CD4-positive, CD25-positive, alpha-beta regulatory T cell (primary cell): ENCODE measurements at places on chromosomes 1 and 21. TPM values are rescaled to one million over a fixed set of nuclear protein-coding genes. Genes with fewer than 3 reads are reported as not detected.

- H3K4me1 ChIP-seq: no peaks in the 10 kb centered on the region
- DNase-seq: no peak
- no peaks in the 10 kb centered on the region for H3K27me3 ChIP-seq
- H3K36me3 ChIP-seq: no peaks in the 10 kb centered on the region
- no peak overlapping the region for H3K27ac ChIP-seq
Measured at GRCh38 chr21:42703136-42703908, 49.9 kb downstream of the PDE9A start.

GRCh38 chr1:9181990-9182783 is 52.4 kb upstream of the H6PD start:
- H3K27me3 ChIP-seq: peaks cover 5% of the 10 kb centered on the region
- H3K4me1 ChIP-seq: peaks cover 20% of the 10 kb centered on the region
- no peak for DNase-seq
- no peaks in the 10 kb centered on the region for H3K36me3 ChIP-seq
- no peak overlapping the region for H3K27ac ChIP-seq

GRCh38 chr1:150575072-150575489 is 4.3 kb downstream of the MCL1 start:
- peak overlapping the region; percentile 99 for H3K4me3 ChIP-seq
- no peak for DNase-seq
- H3K27me3 ChIP-seq: no peaks in the 10 kb centered on the region
- H3K27ac ChIP-seq: peak overlapping the region; percentile 82

DNA sequence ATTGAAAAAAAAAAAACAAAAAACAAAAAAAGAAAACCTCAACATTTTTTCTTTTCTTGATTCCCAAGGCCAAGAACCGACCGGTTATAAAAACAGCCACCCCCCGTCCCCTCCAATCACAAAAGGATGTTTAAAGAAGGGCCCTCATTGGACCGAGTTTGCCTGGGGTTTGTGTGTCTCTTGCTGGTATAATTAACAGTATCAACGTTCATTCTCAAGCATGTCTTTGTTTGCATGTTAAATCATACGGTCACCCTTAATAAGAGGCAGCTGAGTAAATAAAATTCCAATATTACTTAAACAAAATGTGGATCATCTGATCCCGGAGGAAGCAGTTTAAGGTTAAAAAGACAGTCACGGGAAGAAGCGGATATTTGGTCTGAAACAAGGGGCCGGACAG is 201.1 kb downstream of the PRDM2 start:
- DNase-seq: no peak
- H3K4me3 ChIP-seq: no peak overlapping the region
- no peak overlapping the region for H3K27ac ChIP-seq
- no peaks in the 10 kb centered on the region for H3K36me3 ChIP-seq

- H3K4me1 ChIP-seq: peaks cover 19% of the 10 kb centered on the region
- peaks cover 56% of the 10 kb centered on the region for H3K27me3 ChIP-seq
- H3K27ac ChIP-seq: no peak overlapping the region
- no peak overlapping the region for H3K4me3 ChIP-seq
Measured at GRCh38 chr1:184388971-184389370, 2.1 kb downstream of the C1orf21 start.

CYYR1 gene
- not detected for total RNA-seq

DNA sequence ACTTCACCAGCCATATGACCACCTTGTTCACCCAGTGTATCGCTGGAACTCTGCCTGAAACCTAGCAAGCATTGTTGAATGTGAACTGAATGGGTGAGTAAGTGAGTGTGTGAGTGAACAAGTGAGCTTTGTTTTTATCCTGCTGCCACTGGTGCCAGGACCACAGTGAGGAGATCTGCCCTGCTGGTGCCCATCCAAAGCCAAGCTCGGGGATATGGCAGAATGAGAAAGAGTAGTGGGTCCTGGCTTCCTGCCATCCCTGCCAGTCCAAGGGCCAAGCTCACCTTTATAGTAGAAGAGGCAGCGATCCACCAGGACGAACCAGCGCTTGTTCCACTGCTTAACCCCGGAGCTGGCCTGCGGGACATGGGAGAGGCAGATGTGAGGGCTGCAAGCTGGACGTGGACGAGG is 53.4 kb upstream of the GOLT1A start:
- H3K27me3 ChIP-seq: no peaks in the 10 kb centered on the region
- no peak overlapping the region for H3K27ac ChIP-seq
- H3K36me3 ChIP-seq: no peaks in the 10 kb centered on the region
- DNase-seq: no peak
- no peaks in the 10 kb centered on the region for H3K4me1 ChIP-seq
- H3K4me3 ChIP-seq: no peak overlapping the region

PYHIN1 gene
- 97.3 TPM for total RNA-seq

DNA sequence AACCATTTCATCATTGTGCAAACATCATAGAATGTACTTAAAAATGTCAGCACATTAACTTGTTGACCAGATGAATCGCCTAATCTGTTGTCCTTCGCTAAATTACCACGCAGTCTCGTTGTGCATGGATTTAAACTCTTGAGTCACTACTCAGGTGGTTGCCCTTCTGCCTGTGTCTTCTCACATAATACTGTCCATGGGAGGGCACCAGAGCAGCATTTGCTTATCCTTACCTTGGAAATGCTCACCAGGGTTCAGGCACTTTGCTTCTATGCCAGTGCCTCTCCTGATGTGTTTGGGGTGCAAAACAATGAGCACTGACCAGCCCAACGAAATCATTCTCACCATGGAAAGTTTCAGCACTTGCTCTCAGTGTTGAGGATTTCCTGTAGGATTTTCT is 559.9 kb downstream of the RWDD3 start:
- no peaks in the 10 kb centered on the region for H3K36me3 ChIP-seq
- DNase-seq: no peak
- H3K27me3 ChIP-seq: no peaks in the 10 kb centered on the region
- no peak overlapping the region for H3K4me3 ChIP-seq
- H3K27ac ChIP-seq: no peak overlapping the region

ACTL8 gene
- total RNA-seq: not detected

- peak overlapping the region; percentile 81 for H3K4me3 ChIP-seq
- no peak for DNase-seq
- H3K27me3 ChIP-seq: no peaks in the 10 kb centered on the region
Measured at GRCh38 chr1:27154469-27154990, 395 bp downstream of the SLC9A1 start.

DNA sequence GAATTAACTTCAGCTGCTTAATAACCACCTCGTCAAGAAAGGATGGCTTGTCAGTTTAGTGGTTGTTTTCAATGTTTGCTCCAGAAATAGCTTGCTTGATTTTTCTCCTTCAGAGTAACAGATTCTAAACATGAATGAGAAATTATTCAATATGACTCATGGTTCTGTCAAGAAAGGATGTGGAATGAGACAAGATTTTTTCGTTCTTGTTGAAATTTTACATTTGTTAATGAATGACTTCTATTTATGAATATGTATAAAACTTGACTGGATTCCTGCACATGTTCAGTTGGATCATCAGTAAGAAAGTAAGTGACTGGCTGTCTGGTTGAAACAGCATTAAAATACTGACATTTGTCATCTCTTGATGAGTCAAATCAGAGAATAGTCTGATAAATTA is 38.3 kb downstream of the IFI44 start:
- no peak overlapping the region for H3K27ac ChIP-seq
- peaks cover 5% of the 10 kb centered on the region for H3K27me3 ChIP-seq
- no peak overlapping the region for H3K4me3 ChIP-seq
- DNase-seq: no peak
- no peaks in the 10 kb centered on the region for H3K36me3 ChIP-seq

AGTRAP gene
- 25.2 TPM for total RNA-seq

- H3K27ac ChIP-seq: no peak overlapping the region
- H3K36me3 ChIP-seq: no peaks in the 10 kb centered on the region
- DNase-seq: no peak
Measured at GRCh38 chr1:164310166-164310565, 248.8 kb upstream of the PBX1 start.

- H3K4me1 ChIP-seq: peaks cover 14% of the 10 kb centered on the region
- H3K36me3 ChIP-seq: no peaks in the 10 kb centered on the region
- no peak overlapping the region for H3K4me3 ChIP-seq
- no peak for DNase-seq
- H3K27ac ChIP-seq: no peak overlapping the region
- H3K27me3 ChIP-seq: peaks cover 1% of the 10 kb centered on the region
Measured at GRCh38 chr1:165423136-165423535, 21.8 kb downstream of the RXRG start.

DNA sequence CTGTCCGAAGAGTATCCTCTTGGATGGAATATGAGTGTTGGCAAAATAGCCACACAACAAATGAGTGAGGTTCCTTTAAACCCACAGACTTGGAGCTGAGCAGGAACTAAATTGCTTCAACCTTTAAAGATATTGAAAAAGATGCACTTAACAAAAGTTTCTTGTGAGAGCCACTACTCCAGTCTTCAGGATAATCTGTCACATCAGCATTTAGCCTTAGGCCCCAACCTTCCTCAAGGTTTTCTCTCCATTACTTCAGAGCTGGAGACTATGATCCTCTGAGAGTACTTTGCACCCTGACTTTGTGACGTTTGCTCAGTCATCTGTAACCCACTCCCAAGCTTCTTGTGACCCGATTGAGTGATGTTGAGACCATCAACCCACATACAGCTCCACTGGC is 212.8 kb downstream of the LRRC40 start:
- H3K36me3 ChIP-seq: no peaks in the 10 kb centered on the region
- no peak for DNase-seq
- no peak overlapping the region for H3K4me3 ChIP-seq
- no peaks in the 10 kb centered on the region for H3K4me1 ChIP-seq

- no peak for DNase-seq
- H3K4me3 ChIP-seq: peak overlapping the region; percentile 99
Measured at GRCh38 chr1:70205071-70205433, 327 bp downstream of the LRRC40 start.

DNA sequence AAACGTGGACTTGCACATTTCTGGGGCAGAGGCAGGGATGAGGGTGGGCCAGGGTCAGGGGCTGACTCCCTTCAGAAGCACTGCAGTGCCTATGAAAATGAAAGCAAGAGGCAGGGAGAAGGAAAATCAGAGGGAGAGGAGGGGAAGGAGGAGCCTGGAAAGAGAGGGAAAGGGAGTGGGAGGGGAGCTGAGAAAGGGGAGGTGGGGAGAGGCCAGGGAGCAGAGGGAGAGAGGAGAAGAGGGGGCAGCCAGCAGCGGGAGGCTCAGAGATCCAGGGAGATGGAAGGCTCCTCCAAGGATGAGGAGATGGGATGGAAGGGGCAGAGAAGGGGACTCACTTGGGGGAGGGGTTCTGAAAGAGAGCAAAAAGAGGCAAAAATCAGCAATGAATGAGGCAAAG is 96.3 kb upstream of the KLHDC7A start:
- no peaks in the 10 kb centered on the region for H3K27me3 ChIP-seq
- H3K27ac ChIP-seq: no peak overlapping the region
- H3K4me1 ChIP-seq: no peaks in the 10 kb centered on the region
- no peak for DNase-seq
- H3K36me3 ChIP-seq: no peaks in the 10 kb centered on the region
- no peak overlapping the region for H3K4me3 ChIP-seq

ASTN1 gene
- not detected for total RNA-seq

C1orf21 gene
- total RNA-seq: 0.59 TPM

DNA sequence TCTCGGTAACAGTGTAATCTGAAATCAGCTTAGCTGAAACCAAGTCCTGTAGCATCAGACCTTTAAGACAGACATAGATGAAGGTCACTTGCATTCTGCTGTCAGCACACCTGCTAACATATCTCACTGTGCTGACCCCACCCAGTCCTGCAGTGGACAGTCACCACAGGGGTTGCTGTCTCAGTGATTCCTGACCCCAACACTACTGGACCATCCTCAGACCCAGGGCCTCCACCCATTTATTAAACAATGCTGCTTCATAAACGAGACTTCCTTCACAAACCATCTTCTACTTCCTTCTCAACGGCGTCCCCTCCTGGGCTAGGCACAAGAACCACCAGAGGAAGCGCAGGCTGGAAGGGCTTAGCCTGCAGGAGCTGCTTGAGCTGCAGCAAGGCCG is 17.8 kb upstream of the LSS start:
- no peak for DNase-seq
- H3K4me1 ChIP-seq: no peaks in the 10 kb centered on the region
- H3K27ac ChIP-seq: no peak overlapping the region
- H3K36me3 ChIP-seq: peaks cover 85% of the 10 kb centered on the region
- H3K27me3 ChIP-seq: no peaks in the 10 kb centered on the region
- no peak overlapping the region for H3K4me3 ChIP-seq

- no peak overlapping the region for H3K27ac ChIP-seq
- H3K4me3 ChIP-seq: no peak overlapping the region
- H3K27me3 ChIP-seq: no peaks in the 10 kb centered on the region
- H3K4me1 ChIP-seq: no peaks in the 10 kb centered on the region
- DNase-seq: no peak
Measured at GRCh38 chr1:204320382-204320804, 39.3 kb downstream of the PLEKHA6 start.

GRCh38 chr1:214461305-214461704 is 90.1 kb downstream of the PTPN14 start:
- DNase-seq: no peak
- no peak overlapping the region for H3K4me3 ChIP-seq
- H3K36me3 ChIP-seq: no peaks in the 10 kb centered on the region
- peaks cover 2% of the 10 kb centered on the region for H3K27me3 ChIP-seq
- no peak overlapping the region for H3K27ac ChIP-seq
- no peaks in the 10 kb centered on the region for H3K4me1 ChIP-seq

ATP6V1G3 gene
- total RNA-seq: not detected

DNA sequence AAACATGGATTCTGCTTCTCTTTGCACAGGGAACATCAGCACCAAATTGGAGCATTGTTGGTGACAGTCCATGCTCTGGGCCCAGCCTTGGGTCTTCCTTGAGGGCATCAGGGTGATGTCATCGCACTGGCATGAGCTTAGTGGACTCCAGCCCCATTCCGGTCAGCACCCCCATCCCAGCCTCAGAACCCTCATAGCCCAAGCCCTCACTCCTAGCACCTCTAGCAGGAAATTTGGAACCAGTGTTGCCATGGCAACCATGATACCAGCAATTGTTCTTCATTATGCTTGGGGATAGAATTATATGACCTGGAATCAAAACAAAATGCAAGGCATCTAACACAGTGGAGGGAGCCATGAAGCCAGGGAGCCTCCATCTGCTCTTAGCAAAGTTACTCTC is 83.1 kb downstream of the VWA5B1 start:
- H3K27me3 ChIP-seq: peaks cover 7% of the 10 kb centered on the region
- H3K36me3 ChIP-seq: no peaks in the 10 kb centered on the region
- no peak for DNase-seq
- no peaks in the 10 kb centered on the region for H3K4me1 ChIP-seq

FBLIM1 gene
- not detected for total RNA-seq

- H3K4me3 ChIP-seq: no peak overlapping the region
- no peak for DNase-seq
- H3K36me3 ChIP-seq: peaks cover 43% of the 10 kb centered on the region
- H3K27me3 ChIP-seq: no peaks in the 10 kb centered on the region
- peaks cover 1% of the 10 kb centered on the region for H3K4me1 ChIP-seq
Measured at GRCh38 chr21:39176271-39176709, 7.0 kb downstream of the PSMG1 start.
